ENCODE measurements at places on chromosomes 5 and 9.

DNA sequence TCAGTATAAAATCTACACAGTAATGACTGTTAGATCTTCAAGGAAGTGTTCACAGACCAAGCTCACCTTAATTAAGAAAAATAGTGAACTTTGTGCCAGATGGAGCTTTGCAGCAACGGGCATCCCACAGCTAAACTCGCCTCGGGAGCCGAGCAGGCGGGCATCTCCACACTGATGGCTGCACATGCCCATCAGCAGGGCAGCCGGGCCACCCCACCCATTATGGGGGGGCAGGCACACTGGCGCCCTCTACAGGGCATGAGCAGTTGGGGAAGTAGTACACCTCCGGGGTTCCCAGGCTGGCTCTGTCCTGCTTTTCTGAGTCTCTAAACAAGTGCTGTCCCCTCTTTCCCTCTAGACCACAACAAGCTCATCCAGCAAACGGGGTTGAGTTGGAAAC, 21.6 kb downstream of the ANKS6 start:
- DNase-seq: peak; percentile 36

DNA sequence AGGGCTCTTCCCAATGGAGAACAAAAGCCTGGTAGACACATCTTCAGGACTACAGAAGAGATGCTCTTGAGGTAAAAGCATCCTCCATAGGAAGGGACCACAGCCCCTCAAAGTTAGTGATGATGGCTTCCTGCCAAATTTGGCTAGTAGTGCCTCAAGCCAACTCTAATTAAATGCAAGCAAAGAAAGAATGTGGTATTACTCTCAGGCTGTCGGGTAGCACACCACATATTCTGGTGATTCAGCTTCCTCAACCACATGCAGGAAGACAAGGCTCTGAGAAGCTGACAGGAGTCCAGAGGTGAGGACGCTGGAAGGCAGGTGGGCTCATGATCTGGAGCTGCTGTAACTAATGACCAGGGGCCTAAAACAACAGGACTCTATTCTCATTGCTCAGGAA, 37.2 kb upstream of the S1PR3 start:
- no peak for DNase-seq

- DNase-seq: peak; percentile 21
Measured at GRCh38 chr5:59760785-59761348, 132.7 kb downstream of the PDE4D start.

GRCh38 chr5:140925806-140926442, at the start of gene PCDHAC1:
PCDHAC1 (plus strand) TSS chr5:140926299; CDS start chr5:140926893, 594 bp downstream.
- DNase-seq: no peak

GRCh38 chr5:113378959-113379541, 55.7 kb downstream of the TSSK1B start:
- DNase-seq: peak; percentile 65

DNA sequence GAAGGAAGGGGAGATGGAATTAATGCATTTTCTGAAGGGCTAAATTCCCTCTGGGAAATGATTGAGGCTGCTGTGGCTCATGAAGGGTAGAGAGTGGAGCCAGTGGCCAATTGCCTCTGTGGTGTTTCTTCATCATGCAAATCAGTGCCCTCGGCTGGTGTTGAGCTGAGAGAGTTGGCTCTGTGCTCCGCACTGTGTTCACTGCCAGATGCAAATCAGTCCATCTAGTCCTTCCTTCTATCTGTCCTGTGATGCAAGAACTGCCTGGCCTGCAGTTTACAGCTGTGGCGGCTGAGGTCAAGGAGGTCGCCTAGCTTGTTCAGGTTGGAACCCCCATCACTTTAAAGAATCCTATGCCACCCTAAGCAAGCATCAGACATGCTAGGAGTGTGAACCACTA, 6.0 kb downstream of the TMEM171 start:
- no peak for DNase-seq

DNA sequence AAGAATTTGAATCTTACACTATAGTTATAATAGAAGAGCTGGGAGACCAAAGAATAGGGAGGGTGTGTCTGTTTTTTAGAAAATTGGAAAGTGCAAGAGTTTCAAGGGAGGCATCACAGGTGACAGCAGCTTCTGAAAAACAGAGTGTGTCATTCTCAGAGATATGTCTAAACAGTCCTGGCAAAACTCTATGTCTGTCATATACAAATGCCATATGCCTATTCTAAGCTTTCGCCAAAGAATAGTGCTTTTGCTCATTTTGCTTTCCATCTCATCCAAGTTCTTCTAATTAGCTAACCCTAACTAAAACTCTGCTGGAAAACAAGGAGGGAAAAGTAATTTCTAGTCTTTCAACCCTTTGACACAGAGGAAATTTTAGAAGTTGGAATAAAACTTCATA, 388.0 kb upstream of the TYRP1 start:
- no peak for DNase-seq

GRCh38 chr9:16485575-16486321, 384.7 kb downstream of the BNC2 start:
- DNase-seq: no peak

DNA sequence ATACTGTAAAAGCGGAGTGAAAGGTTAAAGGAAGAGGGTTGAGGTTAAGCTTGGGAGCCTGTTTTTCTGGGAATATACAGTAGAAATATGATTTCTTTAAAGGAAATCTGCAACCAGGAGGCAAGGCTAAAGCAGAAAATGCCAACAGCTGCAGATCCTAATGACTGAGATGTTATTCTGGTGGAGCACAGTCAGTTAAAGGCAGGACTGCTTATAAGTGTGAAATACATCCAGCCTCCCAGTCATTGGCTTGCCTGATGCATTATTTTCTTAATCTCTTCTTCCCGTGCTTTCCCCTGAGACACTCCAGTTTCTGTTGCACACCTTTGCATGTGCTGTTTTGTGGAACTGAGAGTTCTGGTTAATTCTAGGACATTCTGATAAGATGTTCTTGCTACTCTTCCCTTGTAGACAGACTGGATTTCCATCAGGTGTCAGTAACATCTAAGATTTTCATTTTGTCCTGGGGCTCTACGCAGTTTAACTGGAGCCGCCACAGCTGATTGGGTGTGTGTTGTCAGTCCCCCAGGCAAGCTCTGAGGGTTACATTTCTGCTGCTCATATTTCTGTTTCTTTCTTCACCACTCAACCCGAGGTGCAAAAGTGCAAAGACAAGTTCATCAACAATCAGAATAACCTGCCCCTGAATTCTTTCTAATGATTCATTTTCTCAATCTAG, 44.4 kb downstream of the CAST start:
- no peak for DNase-seq

DNA sequence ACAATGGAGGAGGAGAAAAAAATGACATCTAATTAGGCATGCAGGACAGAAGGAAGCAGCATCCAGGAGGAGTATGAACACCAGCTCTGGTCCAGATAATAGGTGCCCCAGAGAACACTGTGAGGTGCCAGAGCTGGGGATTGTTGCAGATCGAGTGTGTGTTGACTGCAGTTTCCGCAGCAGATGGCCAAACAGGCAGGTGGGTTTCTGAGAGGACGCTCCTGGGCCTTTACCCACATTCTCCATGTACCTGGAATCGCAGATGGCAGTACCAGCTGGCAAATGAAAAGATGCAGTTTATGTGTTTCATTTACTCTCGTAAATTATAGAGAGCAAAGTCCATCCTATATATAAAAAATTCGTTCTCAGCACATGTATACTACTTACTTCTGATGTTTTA, 182.2 kb upstream of the ISL1 start:
- no peak for DNase-seq

DNA sequence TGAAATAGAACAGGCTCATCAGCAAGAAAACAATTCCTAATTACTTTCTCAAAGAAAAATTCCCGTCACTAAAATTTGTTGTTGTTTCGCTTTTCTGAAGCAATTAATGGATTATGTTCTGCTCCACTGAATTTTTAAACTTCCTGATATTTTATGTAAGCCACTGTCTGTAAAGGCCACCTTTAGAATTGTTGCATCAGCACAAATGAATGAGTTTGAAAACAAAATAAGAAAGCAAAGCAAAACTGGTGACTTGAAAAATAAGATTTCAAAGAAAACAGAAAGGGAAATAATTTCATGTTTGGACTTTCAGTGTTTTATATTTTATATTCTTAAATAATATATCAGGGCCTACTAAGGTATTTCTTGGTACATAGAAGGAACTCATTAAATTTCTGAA, 636.3 kb upstream of the TYRP1 start:
- DNase-seq: no peak

DNA sequence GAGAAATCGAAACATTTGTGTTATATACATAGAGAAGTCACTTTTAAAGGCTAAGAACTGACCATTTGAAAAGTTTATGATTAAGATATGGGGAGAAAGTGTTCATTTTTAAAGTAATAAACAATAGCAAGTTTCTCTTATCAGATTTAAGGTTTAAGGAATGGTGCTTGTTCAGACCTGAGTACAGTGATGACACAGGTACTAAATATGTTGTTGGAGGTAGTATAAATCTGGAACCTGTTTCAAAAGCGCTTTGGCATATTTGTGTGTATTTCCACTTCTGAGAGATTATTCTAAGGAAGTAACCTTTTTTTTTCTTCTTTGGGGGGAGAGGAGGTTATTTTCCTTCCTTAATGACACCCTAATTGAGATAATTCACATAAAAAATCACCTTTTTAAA, 18.4 kb downstream of the CDC42SE2 start:
- DNase-seq: no peak

- no peak for DNase-seq
Measured at GRCh38 chr5:29942089-29942488, 1251.4 kb upstream of the CDH6 start.

DNA sequence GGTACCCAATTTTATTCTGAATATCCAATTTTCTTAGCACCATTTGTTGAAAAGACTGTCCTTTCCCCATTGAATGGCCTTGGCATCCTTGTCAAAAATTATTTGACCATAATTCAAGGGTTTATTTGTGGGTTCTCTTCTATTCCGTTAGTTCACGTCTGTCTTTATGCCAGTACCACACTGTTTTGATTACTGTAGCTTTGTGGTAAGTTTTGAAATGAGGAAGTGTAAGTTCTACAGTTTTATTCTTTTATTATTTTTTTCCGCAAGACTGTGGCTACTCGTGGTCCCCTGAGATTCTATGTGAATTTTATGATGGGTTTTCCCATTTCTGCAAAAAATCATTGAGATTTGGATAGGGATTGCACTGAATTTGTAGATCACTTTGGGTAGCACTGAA, 402.6 kb downstream of the PLK2 start:
- no peak for DNase-seq

DNA sequence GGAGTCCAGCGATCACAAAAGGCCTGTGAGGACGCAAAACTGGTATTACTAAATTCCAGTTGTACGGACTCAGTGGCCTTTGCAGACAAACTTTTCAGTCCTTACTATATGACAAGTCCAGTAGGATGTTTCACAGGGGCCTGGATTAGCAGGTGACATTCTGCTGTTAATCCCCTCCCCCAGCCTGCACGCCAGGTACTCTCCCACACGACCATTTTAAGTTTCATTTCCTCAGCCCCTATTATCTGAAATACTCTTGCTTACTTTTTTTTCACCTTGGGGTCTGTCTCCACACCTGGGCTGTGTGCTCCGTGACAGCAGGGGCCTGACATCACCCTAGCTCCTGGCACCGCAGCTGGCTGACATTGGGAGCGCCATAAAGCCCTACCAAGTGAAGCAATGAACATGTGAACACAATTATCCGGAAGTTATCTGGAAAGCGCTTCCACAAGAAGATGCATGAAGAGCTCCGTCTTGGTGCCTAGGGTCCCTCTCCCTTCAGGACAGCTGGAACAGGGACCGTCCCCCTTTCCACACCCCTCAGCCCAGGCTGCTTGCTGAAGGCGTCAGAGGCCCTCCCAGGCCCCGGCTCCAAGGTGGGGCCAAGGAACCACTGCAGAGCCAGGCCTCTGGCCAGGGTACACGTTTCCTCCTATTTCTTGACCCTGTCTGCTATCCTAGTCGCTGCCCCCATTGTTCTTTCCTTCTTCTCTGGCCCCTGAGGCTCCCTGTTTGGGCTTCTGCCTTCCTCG, 39.7 kb upstream of the ZNF622 start:
- DNase-seq: no peak

DNA sequence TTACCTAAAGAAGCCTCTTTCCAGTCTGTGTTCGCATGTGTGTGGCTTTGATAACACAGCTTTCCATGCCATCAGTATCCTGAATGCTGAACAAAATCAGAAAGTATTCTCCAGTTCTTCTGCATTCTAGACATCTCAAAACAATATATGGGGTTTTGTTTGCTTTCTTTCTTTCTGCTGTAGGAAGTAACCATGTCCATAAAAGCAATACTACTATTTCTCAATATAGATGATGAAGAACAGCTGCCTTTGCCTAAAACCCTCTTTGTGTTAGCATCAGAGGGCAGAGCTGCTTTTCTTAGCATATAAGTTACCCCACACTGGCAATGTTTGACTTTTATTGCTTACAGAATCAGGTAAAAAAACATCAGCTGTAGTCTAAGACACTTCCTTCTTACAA, 963.6 kb downstream of the CDH12 start:
- no peak for DNase-seq

DNA sequence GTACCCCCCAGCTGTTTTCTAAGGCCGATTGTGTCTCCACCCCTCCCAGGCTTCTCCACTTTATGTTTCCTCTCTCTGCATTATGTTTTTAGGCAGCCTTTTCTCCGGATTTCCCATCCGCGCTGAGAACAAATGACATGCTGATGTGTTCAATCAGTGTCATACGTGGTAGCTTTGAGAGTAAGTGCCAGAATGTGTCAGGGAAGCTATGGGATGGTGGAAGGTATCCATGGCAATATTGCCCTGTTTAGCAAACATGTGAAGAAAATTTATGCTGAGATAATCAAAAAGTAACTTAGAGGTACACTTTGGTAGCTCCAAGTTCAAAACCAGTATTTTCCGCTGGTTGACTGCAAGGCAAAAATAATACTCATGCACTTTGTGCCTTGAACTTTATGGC, 36.6 kb upstream of the LECT2 start:
- DNase-seq: no peak

DNA sequence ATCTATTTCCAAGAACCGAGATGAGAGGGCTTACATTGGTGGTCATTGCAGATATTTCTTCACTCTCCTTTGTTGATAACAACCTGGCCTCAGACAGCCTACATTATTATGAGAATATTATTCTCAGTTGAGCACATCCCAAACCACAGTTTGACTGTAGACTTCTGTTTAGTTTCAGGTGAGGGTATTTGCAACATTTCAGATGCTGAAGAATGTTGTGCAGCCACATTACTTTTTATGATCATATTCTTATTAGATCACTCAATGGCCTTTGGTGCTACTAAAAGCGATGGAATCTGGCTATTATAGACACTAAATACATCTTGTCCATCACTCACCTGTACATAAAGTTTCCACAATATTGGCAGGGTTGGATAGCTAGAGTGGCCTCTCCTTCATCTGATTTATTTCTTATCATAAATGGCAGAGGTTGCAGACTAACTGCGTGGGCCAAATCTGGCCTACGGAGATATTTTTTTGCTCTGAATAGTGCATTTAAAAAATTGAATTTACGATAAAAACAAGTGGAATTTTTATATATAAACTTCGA, 26.2 kb upstream of the RICTOR start:
- DNase-seq: no peak

GRCh38 chr5:10578869-10579268, 15.0 kb downstream of the ANKRD33B start:
- DNase-seq: peak; percentile 34
